ENCODE measurements at places on chromosomes 1 and 21.

GRCh38 chr1:51753969-51754368 lies 124.6 kb downstream of the NRDC start:
- DNase-seq: no peak

DNA sequence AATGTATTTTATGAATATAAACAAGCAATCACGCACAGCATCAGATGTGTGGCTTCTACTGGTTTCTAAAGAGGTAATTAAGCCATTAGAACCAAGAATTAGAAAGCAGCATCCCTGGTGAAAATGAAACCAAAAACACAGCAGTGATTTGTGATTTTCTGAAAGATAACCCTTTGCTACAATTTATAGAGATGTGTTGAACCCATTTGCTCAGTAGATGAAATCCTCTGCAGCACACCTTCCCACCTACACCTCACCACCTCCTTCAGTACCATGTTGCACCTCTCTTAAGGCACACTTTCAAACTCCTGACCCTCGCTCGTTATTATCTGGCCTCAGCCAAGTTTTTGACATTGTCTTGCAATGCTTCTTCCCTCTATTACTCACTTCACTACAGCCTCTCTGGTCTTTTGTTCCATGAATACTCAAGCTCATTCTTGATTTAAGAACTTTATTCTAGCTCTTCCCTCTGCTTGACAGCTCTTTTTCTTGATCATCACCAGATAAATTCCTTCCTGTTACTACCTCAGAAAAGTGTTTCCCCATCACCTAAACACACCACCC lies 38.6 kb downstream of the NSL1 start:
- no peak for DNase-seq

GRCh38 chr21:33655588-33656221 lies 13.4 kb downstream of the ITSN1 start:
- DNase-seq: no peak

DNA sequence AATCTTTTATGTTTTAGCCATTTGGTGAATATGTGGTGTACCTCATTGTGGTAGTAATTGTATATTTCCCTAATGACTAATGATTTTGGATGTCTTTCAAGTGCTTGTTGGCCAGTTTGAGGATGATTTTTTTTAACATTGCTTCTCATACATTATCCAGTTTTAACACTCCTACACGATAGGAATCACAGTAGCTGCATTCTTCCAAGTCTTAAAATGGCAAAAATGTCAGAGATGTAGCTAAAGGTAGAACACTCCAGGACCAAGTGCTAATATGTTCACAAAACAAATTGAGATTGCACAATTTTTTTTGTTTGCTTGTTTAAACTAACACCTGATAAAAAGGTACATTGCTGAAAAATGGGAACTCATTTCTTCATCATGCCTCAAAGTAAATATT lies 11.7 kb downstream of the USP25 start:
- DNase-seq: no peak

DNA sequence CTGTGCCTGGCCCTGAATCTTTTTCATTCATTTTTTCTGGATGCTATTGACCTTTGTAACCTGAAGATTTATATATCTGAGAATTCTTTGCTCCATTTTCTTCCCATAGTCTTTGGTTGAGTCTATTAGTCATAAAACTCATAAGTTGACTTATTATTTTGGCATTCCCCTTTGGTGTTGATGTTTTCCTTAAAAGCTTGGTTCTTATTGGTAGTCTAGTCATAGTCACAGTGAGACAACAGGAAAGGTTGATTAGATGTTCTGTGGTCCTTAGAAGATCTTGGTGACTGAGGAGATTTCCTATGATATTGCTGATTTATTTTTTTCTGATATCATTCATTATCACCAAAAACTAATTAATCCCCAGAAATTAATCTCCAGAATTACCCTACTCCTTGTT lies 86.2 kb downstream of the PTPRC start:
- no peak for DNase-seq

- DNase-seq: no peak
These were observed 153.5 kb downstream of the LRRC40 start for GRCh38 chr1:70051926-70052325.

DNA sequence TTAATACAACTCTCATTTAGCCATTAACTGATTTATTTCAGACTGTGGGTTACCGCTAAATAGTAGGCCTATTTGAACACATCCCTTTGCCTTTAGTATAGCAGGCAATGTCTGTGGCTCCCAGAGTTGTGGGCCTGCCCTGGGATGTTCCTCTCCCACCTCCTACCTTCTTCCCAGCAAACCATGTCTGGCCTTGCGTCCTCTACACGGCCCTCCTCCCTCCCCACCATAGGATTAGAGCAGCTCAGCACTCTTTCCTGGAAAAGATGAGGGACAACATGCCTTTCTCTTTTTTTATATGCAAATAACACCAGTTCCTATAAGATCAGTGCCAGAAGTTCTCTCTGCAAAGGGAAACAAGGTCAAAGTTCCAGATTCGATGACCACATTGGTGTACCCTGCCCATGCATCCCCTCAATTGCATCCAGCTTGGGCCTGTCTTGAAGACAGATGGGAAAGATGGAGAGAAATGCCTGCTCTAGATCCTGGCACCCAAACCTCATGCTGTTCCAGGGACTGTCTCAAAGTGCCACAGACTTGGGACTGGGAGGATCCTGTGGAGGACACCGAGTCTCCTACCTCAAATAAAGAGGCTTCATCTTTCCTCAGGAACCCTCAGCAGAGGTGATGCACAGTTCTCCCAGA lies 57.2 kb downstream of the CD46 start:
- no peak for DNase-seq

DNA sequence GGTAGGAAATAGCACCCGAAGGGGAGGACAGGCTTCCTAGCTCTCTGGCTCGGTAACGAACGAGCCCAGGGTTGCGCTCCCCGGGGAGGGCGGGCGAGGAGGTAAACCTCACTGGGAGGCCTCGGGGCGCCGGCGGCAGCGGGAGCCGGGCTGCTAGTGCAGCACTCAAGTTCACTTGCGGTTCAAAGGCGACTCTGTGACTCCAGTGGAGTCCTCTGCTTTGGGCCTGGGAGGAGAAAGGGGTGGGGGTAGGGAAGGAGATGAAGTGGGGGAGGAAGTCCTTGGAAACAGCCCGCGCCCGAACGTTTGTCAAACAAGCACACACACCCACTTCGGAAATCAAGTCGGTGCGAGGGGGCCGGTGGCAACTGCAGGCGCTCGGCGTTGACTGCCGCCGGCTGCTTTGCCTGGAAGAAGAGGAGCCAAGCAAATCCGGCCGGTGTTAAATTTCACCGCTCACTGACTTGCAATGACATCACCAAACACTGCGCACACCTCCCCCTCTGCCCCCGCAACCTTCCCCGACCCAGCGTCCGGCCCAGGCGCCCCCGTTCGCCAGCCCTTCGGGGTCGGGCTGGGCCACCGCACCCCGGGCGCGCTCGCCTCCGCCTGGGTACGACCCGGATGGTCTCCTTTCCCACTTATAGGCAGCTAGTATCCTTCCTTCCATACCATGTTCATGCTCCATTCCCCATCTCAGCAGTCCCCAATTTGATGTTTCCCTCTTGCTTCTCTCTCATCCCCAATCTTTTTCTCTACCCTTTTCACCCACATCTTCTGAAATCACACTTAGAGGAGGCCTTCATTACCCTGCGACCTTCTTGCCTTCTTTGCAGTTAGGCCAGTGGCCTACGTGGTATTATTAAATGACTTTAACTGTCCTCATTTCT lies at the start of gene COL24A1:
Gene COL24A1, minus strand, starts transcription at position 207 of the 890 bp plus-strand sequence. CDS start 376 bp downstream, outside the sequence.
- peak; percentile 69 for DNase-seq

- no peak for DNase-seq
These were observed 62.1 kb downstream of the SKI start for GRCh38 chr1:2290171-2290578.

DNA sequence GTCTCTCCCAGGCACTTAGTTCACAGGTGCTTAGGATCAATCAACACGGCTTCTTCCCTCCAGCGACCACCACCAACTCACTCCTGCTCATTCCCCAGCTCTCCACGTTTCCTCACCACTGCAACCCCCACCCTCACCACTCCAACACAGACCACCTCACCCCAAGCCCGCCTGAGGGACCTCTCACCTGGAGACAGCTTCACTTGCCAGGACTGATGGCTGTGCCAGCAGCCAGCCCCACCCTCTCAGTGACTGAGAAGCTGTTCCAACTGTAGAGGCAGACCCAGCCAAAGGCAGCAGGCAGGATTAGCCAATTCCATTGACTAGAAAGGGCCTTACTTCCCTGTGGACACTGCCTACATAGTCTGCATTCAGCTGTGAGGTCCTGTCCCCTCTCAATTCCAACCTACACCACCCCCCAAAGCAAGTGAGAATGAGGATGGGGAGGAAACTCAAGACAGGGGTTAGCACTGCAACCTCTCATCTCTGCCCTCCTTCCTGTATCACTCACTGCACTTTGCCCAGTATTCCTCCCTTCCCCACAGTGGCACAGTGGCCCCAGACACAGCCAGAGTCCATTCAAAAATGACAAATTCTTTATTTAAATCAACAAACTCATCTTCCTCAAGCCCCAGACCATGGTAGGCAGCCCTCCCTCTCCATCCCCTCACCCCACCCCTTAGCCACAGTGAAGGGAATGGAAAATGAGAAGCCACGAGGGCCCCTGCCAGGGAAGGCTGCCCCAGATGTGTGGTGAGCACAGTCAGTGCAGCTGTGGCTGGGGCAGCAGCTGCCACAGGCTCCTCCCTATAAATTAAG lies 7.6 kb downstream of the TAGLN2 start:
- DNase-seq: no peak

- DNase-seq: no peak
These were observed 198.4 kb upstream of the VAMP3 start for GRCh38 chr1:7572654-7573152.

DNA sequence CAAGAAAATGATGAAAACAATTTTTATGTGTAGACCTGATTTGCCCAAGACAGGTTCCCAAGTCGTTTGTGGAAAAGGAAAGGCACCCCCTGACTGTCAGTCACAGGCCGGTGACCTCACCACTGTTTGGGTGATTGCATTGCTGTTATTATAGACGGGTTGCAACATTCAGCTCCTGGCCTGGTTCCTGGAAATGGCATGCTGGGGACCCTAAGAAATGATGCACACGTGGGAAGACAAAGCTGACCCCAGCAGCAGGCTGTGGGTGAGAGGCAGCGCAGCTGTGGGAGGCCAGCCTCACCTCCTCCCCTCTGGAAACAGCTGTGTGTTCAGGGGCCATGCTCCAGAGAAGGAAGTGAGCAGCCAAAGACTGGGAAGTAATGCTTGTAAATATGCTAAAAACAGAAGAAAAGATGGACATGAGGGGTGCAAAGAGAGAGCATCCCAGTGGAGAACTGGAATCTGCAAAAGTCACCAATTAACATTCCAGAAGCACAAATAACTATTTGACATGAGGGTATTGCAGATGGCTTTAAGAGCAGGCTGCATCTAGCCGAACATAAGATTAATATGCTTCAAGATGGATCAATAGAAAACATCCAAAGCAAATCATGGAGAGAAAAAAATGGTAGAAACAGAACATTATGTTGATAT lies 23.4 kb upstream of the ABCG1 start:
- no peak for DNase-seq

DNA sequence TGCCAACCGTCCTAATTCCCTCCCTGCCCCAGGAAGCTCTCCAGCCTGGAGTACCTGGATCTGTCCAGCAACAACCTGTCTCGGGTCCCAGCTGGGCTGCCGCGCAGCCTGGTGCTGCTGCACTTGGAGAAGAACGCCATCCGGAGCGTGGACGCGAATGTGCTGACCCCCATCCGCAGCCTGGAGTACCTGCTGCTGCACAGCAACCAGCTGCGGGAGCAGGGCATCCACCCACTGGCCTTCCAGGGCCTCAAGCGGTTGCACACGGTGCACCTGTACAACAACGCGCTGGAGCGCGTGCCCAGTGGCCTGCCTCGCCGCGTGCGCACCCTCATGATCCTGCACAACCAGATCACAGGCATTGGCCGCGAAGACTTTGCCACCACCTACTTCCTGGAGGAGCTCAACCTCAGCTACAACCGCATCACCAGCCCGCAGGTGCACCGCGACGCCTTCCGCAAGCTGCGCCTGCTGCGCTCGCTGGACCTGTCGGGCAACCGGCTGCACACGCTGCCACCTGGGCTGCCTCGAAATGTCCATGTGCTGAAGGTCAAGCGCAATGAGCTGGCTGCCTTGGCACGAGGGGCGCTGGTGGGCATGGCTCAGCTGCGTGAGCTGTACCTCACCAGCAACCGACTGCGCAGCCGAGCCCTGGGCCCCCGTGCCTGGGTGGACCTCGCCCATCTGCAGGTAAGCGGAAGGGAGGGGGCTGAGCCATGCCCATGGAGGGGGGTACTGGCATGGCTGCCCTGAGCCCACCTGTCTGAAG lies 16.5 kb downstream of the PODN start:
- no peak for DNase-seq

- DNase-seq: no peak
These were observed 35.8 kb downstream of the UBASH3A start for GRCh38 chr21:42439284-42440186.

DNA sequence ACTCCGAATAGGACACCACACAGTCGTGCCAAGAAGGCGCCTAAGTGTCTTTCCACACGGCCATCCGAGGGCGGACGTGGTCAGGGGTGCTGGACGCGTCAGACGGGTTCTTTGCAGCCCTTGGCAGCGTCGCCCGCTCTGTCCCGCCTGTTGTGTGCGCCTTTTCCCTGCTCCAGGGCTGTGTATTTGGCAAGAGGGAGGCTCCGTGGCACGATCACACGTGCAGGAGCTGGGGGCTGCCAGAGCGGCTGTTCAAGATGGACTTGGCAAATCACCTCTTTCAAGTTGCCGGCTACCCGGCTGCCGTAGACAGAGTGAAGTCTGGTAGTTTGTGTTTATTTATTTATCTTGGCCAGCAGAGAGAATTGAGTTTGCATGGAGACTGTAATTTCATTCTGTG lies 31.9 kb downstream of the PRKCZ start:
- DNase-seq: no peak

DNA sequence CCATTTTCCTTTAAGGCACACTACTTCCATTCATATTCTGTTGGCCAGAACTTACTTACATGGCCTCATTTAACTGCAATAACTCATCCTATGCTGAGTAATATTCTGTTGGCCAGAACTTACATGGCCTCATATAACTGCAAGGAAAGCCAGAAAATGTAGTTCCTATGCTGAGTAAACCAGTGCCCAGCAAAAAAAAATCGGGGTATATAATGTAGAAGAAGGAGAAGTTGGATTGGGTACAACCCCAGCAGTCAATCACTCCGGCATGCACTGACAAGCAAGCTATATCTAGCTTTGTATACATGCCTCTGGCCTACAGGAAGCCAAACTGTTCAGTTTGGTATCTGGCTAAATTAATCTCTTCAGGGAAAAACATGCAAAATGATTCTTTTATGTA lies 39.4 kb upstream of the PPIH start:
- DNase-seq: no peak

- no peak for DNase-seq
These were observed 10.2 kb upstream of the OBSCN start for GRCh38 chr1:228197555-228198147.

- DNase-seq: no peak
These were observed 387.4 kb upstream of the PTBP2 start for GRCh38 chr1:96334236-96334557.

- no peak for DNase-seq
These were observed 104.9 kb downstream of the CRYAA start for GRCh38 chr21:43273708-43274021.
